HT1080 (cell line): ENCODE measurements at places on chromosomes 12 and 14. TPM values are rescaled to one million over a fixed set of nuclear protein-coding genes. Genes with fewer than 3 reads are reported as not detected.

- DNase-seq = no peak
These were observed 9.1 kb downstream of the LACRT start for GRCh38 chr12:54625598-54625997.

LIN7A gene
- total RNA-seq = 1.1 and 1.8 TPM in 2 replicates

GRCh38 chr14:65180725-65181025, 78.4 kb upstream of the MAX start:
- DNase-seq = no peak

DNA sequence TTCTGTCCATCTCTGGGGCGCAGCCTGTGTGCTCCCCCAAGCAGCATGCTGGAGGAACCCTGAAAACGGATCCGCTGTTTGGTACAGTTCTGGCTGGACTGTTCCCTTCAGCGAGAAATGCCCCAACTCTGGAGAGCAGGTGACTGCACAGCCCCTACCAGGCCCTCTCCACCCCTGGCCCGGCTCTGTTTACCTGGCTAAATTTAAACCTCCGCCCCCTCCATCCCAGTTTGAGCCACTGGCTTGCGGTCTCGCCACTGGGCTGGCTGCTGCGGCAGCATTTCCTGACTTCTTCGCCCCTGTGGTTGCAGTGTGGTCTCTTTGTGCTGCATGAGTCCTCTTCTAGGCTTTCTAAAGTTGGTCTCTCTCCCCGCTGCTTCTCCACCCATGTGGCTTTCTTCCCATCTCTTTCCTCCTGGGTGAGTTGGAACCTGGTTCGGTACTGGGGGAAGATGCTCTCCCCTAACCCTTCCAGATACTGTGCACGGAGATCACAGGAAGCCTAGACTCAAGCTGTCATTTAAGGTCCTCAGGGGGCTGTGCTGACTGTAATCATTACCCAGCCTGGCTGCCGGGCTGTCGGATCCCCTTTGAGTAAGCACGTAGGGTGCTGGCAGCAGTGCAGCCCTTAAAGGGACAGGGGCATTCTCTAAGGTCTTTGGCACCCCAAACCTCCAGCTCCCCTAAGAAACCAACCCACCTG, 60.6 kb downstream of the FBXL14 start:
- peak; percentile 53 for DNase-seq

- DNase-seq = no peak
These were observed 32.5 kb upstream of the DUSP6 start for GRCh38 chr12:89384807-89385206.

DNA sequence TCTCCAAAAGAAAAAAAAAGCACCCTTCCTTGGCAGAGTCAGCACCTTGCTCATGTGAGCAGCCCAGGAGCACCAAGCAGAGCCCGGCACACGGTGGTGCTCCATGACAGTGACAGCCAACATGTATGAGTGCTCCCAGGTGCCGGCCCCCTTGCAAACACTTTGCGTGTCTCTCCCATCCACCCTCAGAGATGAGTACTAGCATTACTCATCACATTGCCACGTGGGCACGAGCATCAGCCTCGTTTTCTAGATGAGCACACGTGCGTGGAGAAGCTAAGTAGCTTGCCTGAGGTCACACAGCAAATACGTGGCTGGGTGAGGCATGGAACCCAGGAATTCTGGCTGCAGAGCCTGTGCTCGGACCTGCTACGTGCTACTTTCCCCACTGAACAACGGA, 177.9 kb upstream of the PRMT8 start:
- peak; percentile 75 for DNase-seq

TNFRSF1A gene
- total RNA-seq = 124 and 209 TPM in 2 replicates

ADCY4 gene
- total RNA-seq = not detected in 2 replicates

SERPINA12 gene
- not detected in 2 replicates for total RNA-seq

RPS6KA5 gene
- 3.0 and 3.6 TPM in 2 replicates for total RNA-seq

GRCh38 chr12:126431767-126432166, 1366.5 kb downstream of the AACS start:
- no peak for DNase-seq

TAS2R7 gene
- not detected in 2 replicates for total RNA-seq

SLC17A8 gene
- not detected in 2 replicates for total RNA-seq

C12orf56 gene
- not detected in 2 replicates for total RNA-seq

DNA sequence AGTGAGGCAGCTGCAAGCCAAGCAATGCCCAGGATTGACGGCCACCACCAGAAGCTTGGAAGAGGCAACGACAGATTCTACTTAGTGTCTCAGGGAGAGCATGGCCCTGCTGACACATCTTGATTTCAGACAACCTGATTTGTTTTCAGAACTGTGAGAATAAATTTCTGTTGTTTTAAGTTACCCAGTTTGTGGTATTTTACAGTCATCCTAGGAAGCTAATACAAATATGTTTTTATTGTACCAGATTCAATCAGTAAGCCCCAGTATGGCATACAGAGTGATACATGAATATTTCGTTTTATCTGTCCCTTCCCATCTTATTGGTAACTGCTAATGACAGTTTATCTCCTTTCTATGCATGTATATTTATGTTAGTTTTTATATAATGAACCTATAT, 62.3 kb downstream of the SAMD4A start:
- DNase-seq = no peak

- no peak for DNase-seq
These were observed 172.1 kb downstream of the GXYLT1 start for GRCh38 chr12:41972598-41972997.
